Adrenal gland (tissue), 19 donors: ENCODE measurements at places on chromosomes 2 and 18. TPM values are rescaled to one million over a fixed set of nuclear protein-coding genes. Genes with fewer than 3 reads are reported as not detected.

DDX18 gene
- polyA plus RNA-seq = 39.7 TPM

- no peak overlapping the region for H3K4me3 ChIP-seq
- DNase-seq = no peak
- H3K27me3 ChIP-seq = no peaks in the 10 kb centered on the region
Measured at GRCh38 chr2:134395779-134396178, 141.9 kb downstream of the MGAT5 start.

GRCh38 chr2:50118905-50119702 is 912.8 kb downstream of the NRXN1 start:
- no peak overlapping the region for H3K27ac ChIP-seq
- DNase-seq = no peak
- H3K27me3 ChIP-seq = no peaks in the 10 kb centered on the region
- H3K4me1 ChIP-seq = no peaks in the 10 kb centered on the region
- H3K4me3 ChIP-seq = no peak overlapping the region

DNA sequence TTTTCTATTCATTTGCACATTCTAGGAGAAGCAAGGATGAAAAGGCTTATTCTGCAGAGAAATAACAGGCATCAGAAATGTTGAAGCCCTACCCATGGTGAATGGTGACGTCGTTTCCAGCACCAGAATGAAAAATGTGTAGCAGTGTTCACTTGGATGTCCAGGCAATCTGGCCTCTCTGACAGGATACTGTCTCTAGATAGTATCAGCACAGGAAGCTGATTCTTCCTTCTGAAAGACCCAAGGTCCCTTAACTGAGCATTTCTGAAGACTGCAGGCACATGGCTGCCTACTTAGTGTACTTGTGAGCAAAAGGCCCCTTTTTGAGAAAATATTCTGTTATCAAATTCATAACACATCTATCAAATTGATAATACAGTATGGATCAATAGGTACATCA is 234.1 kb downstream of the XIRP2 start:
- no peaks in the 10 kb centered on the region for H3K27me3 ChIP-seq
- no peak overlapping the region for H3K4me3 ChIP-seq
- H3K27ac ChIP-seq = no peak overlapping the region
- DNase-seq = no peak

C2orf69 gene
- 26.8 TPM for polyA plus RNA-seq

DNA sequence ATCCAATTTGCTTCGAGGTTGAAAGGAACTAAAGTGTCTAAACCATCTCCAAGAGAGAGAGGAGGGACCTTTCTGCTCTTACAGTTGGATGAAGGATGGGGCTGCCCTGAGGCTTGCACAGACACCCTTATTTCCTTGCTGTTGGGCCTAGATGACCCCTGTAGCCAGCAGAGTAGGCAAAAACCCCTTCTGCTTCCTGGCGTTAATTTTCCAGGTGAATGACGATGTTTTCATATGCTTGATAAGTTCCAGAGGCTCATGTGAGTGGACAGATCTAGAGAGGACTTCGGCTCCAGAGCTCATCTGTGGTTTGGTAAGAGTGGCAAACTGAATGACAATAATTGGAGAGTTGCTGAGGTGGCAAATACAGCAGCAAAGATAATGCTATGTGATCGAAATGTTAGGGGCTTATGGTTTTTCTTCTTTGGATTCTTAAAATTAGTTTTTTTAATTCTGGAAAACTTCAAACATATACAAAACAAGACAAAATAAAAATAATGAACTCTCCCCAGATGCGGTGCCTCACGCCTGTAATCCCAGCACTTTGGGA is 98.6 kb upstream of the MAP4K3 start:
- no peaks in the 10 kb centered on the region for H3K27me3 ChIP-seq
- peaks cover 3% of the 10 kb centered on the region for H3K4me1 ChIP-seq
- H3K4me3 ChIP-seq = no peak overlapping the region
- H3K27ac ChIP-seq = no peak overlapping the region
- no peak for DNase-seq

ZC3H8 gene
- polyA plus RNA-seq = 17.4 TPM

- no peak for DNase-seq
- no peaks in the 10 kb centered on the region for H3K27me3 ChIP-seq
- no peak overlapping the region for H3K27ac ChIP-seq
- no peaks in the 10 kb centered on the region for H3K36me3 ChIP-seq
- no peaks in the 10 kb centered on the region for H3K4me1 ChIP-seq
Measured at GRCh38 chr18:73948497-73948896, 199.1 kb downstream of the FBXO15 start.

GRCh38 chr2:20723543-20723942 is 56.6 kb downstream of the GDF7 start:
- no peak overlapping the region for H3K4me3 ChIP-seq
- peaks cover 11% of the 10 kb centered on the region for H3K4me1 ChIP-seq
- no peak for DNase-seq
- H3K27me3 ChIP-seq = no peaks in the 10 kb centered on the region
- no peak overlapping the region for H3K27ac ChIP-seq

EFR3B gene
- 0.84 TPM for polyA plus RNA-seq

- DNase-seq = peak; percentile 91
- no peaks in the 10 kb centered on the region for H3K27me3 ChIP-seq
- H3K4me1 ChIP-seq = peaks cover 20% of the 10 kb centered on the region
- no peak overlapping the region for H3K4me3 ChIP-seq
- no peaks in the 10 kb centered on the region for H3K36me3 ChIP-seq
- H3K27ac ChIP-seq = peak overlapping the region; percentile 4
Measured at GRCh38 chr2:231701456-231702373, 6.6 kb upstream of the PTMA start.

RGPD6 gene
- 13.5 TPM for polyA plus RNA-seq
